ENCODE measurements at places on chromosomes 13 and 19.

DNA sequence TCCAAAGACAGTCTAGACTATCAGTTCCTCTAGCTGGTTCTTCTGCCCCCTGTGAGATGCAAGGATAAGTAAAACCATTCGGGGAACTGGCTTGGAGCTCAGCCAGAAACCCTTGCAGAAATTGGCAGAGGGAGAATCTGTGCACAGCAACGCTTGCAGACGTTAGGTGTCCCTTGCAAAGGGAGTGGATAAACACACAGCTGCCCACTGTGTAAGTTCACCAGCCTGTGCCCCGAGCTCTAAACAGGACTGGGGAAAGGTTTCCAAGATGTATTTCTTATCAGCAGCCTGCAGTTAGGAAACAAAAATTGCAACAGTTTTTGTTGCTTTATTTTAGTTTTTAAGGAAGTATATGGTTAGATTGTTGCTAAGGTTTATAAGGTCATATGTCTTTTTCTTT lies 19.0 kb upstream of the ADGRE1 start:
- no peak for DNase-seq

DNA sequence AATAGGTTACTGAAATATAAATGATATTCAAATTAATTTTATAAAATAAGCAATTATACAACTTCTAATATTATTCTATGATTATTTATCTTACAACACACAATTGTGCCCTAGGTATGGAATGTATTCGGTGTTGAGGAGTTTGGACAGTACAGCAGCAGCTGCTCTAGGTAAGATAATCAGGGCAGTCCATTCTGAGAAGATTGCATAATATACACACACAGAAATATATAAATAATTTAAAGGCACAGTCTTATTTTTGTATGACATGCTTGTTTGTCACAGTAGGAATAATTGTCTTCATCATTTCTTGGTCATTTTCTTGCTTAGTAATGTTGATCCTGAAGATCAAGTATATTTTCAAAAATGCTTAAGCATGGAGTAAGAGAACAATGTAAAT lies 849.4 kb upstream of the MIR17HG start:
- no peak for DNase-seq

DNA sequence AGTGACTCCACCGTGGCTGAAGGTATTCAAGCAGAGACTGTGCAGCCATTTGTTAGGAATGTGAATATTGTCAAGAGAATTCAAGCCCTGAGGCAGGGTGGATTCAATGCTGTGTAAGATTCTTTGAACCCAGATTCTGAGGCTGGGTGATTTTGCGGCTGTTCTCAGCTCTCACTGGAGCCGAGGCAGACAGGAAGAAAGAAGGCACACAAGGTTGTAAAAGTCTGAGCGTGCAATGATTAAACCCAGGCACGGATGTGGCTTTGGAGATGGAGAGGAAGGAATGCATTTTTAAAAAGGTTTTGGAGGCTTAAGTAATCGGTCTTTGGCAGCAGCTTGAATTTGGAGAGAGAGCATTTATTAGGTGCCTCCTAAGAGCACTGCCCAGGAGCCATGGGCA lies 187.9 kb downstream of the KATNAL1 start:
- peak; percentile 52 for DNase-seq

DNA sequence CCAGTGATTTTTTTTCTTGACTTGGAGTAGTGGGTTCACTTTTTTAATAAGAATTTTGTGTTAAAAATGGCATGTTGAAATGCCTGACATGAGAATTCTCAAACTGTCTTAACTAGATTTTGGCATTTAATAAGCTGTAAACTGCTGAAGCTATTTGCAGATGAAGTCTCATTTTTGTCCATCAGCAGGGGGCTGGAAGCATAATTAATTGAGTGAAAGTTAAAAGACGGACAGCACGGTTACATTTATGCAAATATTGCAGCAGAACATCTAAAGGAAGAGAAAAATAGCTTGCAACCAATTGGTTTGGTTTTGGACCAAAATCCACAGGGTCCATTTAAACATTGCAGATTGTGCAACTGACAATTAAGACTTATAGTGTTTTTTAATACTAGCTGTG lies 837.3 kb upstream of the KLHL1 start:
- no peak for DNase-seq

DNA sequence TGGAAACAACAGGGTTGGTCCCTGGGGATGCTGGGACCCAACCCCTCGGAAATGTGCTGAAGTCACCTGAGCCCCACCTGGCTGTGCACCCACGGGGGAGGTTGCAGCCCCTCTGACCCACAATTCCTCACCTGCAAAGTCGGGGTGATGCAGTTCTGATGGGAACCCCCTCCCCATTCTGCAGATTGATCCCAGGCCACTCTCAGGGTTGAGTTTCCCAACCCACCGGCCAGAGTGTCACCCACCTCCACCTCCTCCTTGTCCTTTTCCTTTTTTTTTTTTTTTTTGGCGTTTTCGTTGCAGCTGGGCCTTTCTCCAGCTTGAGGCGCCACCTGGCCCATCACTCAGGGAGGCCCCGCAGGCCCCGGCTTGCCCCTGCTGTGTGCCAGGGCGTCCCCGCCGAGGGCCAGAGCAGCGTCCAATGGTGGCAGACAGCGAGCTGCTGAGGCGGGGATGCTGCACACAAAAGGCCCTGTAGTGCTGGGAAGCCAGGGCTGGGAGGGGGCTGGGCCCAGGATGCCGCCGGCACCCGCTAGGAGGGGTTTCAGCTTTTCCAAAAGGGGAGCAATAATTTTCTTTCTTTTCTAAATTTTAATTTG lies 4.6 kb downstream of the PIK3R2 start:
- no peak for DNase-seq

- peak; percentile 28 for DNase-seq
Measured at GRCh38 chr19:48190288-48190884, 19.9 kb downstream of the ZSWIM9 start.

DNA sequence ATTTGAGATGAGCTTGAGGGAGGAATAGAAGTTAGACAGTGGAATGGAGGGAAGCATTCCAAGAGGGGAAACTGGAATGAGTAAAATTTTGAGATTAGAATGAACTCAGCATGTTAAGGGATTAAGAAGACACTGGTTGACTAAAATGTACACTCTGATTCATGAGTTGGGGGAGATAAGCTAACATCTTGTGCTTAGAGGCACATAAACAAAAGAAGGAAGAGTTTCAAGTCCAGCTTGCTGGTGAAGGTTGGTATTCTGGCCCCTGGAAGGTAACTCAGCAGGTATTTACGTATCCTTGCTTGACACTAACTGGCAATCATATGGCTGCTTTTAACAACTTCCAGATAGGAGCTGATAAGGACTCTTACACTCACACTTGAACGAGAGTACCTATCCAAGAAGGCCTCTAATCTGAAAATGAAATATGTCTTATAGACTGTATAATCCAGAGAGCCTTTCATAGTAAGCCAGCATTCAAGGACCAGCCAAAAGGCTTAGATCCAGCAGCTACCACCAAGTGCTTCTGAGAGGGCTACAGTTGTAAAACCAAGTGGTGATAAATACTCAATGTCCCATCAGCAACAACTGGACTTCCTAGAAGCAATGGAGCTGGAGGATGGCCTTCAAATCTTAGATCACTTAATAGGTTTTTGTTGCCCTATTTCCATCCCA lies 149.7 kb upstream of the SERP2 start:
- no peak for DNase-seq

- no peak for DNase-seq
Measured at GRCh38 chr13:110799246-110800236, 86.0 kb downstream of the ING1 start.

DNA sequence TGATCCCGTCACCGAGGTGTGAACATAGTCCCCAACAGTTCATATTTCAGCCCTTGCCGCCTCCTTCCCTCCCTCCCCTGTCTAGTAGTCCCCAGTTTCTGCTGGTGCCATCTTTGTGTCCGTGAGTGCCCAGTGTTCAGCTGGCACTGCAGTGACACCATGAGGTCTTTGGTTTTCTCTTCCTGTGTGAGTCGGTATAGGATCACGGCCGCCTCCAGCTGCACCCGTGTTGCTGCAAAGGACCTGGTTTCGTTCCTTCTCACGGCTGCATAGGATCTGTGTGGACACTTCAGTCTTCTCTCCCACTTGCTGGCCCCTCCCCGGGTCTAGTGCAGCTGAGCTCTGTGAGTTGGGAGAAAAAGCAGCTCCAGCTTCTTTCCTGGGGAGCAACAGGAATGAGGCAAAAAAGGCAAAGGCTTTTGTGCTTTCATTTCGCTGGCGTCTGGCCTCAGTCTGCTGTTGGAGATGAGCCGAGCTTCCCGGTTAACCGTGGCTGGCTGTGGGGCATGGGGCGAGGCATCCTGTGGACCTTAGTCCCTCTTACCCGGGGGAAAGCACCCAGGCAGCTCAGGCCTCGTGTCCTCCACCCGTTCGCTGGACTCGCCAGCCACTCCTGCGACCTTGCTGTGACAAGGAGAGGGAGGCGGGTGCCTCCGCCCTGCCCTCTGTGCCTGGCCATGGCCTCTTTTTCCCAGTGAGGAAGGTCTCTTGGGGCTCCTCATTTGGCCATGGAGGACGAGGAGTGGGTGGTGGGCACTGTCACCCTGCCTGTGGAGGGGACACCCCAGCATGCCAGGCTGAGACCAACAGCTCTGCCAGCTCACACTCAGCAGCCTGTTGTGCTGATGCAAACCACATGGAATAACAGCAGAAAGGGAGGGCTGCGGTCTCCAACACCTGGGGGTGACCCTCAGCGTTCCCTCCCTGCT lies 196.5 kb downstream of the TEX29 start:
- no peak for DNase-seq

GRCh38 chr13:110157718-110158117 lies 149.2 kb downstream of the COL4A1 start:
- DNase-seq: no peak

GRCh38 chr13:78185700-78186099 lies 267.1 kb upstream of the EDNRB start:
- no peak for DNase-seq

- no peak for DNase-seq
Measured at GRCh38 chr13:35598790-35599369, 122.4 kb upstream of the MAB21L1 start.

GRCh38 chr19:46191972-46192371 lies 37.6 kb upstream of the IGFL1 start:
- DNase-seq: no peak

DNA sequence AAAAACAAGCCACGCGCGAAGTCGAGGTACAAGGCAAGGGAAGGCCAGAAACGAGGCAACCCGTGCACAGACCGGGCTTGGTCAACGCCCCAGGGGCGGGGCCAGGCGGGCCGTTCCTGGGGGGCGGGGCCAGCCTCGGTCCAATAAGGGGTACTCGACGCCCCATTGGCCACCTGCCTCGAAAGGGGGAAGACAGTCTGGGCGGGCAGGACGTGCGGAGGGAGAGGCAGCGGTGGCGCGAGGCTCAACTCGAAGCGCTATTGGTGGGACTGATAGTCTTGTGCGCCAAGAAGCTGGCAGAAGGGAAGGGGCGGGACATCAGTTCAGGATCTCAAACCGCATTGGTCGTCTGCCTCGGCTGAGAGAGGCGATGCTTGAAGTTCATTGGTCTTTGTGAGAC lies at the start of gene LYPD4:
Gene LYPD4 (minus strand): TSS at position 83 of the 400 bp plus-strand sequence. CDS start 5,398 bp downstream, outside the sequence.
- DNase-seq: no peak

- DNase-seq: no peak
Measured at GRCh38 chr13:24692561-24692960, 12.4 kb downstream of the ATP12A start.

- DNase-seq: no peak
Measured at GRCh38 chr19:21462540-21462939, 42.9 kb upstream of the ZNF429 start.

GRCh38 chr19:19475015-19475765 lies 40.2 kb downstream of the TSSK6 start:
- no peak for DNase-seq

DNA sequence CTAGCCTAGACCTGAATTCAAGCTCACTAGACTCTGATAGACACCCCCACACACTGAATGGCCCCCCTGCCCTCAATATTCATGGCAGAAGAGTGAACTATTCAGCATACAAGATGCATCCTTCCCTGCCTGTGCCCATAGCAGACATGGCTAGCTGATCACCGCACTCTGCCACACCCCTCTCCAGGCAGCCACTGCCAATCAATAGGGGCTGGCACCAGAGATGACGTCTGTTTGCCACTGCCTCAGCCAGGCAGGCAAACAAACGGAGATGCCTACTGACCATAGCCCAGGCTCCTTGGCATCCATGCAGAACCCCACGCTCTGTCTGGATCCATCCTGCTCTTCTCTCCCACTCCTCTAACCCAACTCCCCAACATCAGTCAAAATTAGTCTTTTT lies 13.8 kb upstream of the NPAS1 start:
- DNase-seq: peak; percentile 42

DNA sequence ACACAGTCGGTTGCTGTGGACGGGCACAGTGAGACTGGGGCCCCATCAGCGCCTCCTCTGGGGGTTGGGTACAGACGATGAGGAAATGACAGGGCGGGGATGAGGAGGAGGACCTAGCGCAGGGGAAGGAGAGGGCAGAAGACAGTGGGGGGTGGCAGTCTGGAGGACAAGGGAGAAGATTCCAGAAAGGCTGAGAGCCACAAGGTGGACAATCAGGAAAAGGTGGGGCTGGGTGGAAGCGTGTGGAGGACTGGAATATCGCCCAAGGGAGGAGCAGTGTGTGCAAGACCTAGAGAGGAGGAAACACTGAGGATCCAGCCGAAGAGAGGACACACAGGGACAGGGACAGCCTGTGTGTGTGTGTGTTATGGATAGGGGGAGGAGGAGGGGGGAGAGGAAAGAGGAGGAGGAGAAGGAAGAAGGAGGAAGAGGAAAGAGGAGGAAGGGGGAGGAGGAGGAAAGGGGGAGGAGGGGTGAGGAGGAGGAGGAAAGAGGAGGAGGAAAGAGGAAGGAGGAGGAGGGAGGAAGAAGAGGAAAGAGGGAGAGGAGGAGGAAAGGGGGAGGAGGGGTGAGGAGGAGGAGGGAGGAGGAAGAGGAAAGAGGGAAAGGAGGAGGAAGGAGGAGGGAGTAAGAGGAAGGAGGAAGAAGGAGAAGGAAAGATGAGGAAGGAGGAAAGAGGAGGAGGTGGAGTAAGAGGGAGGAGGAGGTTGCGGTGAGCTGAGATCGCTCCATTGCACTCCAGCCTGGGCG lies 15.8 kb upstream of the GARIN5A start:
- peak; percentile 64 for DNase-seq

DNA sequence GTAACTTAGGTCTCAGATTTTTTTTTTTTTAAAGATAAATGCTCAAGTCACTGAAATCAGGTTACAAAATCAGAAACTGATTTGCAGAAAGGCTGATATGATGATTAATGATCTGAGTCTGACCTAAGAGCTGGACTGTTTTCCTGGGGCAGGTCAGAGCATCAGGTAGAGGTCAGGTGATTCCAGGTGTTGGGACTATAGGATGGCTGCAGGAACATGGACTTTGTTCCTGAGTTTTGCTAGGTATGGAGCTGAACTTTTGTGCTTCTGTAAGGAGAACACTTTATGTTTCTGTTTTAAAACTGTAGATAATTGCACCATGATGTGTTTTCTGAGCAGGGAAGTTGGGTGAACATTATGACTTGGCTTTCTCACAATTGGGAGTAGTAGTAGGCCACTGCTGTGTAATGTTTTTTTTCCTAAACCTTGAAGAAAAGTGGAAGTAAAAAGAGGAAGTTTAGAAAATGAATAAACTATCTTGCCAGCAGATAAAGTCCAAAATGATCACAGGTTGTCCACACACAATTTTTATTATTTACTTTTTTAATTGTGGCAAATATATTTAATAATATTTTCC lies 297.2 kb downstream of the DCT start:
- DNase-seq: no peak

- no peak for DNase-seq
Measured at GRCh38 chr19:55189403-55189835, 9.3 kb upstream of the SYT5 start.

All from activated CD4-positive, alpha-beta T cell treated with anti-CD3 and anti-CD28 coated beads for 36 hours (primary cell).